ENCODE measurements at places on chromosomes 7 and 10.

- DNase-seq: no peak
Measured at GRCh38 chr7:84328571-84328970, 134.0 kb upstream of the SEMA3A start.

DNA sequence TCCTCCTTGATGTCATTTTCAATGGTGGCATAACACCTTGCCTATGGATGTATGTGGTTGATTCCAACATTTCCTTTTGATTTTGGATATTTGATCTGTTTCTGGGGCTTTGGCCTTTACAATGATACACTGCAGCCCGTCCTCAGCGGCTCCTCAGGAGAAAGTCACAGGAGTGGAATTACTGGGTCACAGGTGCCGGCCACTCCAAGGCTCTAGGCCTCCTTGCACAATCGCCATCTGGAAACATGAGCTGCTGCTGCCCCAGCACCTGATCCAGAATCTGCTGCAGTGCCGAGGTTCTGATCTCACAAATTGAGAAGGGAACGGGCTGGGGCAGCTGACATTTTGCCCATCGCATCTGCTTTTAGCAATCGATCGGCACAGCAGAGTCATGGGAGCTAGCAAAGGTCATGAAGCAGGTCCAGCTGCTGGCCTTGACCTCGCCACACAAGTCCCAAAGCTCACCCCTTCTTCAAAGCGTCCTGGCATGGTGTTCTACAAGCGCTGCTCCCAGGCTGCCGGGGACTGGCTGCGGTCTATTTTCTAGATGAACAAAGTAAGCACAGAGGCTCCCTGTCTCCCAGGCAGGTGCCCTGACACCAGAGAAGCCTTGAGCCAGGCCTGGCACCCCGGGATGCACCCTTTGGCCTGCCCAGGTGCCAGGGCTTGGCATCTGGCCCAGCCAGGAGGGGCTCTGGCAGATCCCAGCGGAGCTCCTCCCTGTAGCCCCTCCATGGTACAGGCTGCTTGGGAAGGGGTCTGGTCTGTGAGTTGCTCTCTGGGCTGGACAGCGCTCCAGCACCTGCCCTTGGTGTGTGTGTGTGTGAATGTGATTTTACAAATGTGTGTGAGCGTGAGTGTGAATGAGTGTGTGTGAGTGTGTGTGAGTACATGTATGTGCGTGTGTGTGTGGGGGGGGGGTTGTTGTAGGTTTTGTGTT lies 201.8 kb downstream of the GLRX3 start:
- DNase-seq: no peak

DNA sequence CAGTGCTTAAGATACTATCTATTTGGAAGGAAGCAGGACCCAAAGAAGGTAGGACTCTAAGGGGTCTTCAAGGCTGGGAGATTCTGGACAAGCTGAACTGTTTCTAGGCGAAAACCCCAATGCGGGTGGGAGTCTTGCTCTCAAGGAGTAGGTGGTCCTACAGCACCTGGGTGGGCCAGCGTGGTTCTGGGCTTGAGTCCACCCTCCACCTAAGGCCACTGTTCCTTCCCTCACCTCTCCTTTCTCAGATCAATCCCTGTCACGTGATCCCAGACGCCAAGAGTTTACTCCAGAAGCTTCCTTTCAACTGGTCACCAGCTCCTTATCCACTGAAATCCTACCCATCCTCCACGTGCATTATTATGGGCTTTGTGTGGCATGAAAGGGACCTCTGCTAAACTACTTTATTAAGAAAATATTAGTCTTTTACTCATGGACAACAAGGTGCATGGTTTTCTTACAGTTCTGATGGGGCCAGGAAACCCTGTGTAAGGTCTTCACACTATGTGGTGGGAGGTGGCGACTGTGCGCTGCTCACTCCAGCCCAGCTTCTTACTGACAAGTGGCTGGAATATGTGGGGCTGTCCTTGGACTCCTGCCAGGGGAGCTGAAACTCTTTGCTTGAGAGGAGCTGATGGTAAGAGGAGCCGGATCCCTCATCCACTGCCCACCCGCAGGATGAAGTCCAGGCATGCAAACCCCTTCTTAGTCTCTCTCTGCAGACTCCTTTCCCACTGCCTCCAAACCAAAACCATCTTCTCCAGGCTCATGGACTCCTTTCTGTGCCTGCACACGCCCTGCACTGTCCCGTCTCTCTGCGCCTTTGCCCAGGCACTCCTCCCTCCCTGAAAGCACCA lies 1.6 kb downstream of the ZNF746 start:
- DNase-seq: peak; percentile 88

DNA sequence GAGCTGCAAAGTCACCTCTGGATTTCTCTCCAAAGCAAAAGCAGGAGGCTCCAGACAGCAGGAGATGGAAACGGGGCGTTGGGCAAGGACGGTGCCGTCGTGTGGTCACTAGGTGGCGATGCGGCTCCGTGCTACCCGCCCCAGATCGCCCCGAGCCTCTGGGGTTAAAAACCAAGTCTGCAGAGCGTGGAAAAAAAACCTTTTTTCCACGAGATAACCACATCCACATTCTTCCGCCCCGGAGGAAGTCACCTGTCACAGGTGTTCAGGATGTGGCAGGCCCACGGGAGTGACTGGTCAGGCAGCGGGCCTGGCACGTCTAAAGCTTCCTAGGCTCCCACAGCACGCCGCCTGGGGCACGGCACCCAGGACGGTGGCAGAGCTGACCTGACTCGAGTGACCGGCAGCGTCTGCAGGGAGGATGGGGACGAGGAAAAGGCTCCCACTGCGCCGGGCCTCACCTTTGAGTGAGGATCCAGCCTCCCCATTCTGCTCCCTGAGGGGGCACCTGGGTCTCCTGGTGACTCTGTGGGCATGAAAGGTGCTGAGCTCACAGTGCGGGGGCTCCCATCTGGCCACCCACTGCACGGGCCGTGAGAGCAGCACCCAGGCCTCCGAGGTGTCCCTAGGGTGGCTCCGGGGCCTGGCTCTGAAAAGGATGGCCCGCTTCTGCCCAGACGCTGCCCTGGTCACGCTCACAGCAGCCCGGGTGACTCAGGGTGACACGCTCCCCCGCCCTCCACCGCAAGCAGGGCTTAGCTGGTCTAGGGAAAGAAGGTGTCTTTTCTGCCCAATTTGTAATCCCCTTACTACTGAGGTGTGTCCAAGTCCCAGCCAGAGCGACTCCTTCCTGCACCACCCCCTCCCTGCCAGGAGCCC lies 71.3 kb upstream of the TNRC18 start:
- DNase-seq: peak; percentile 71

DNA sequence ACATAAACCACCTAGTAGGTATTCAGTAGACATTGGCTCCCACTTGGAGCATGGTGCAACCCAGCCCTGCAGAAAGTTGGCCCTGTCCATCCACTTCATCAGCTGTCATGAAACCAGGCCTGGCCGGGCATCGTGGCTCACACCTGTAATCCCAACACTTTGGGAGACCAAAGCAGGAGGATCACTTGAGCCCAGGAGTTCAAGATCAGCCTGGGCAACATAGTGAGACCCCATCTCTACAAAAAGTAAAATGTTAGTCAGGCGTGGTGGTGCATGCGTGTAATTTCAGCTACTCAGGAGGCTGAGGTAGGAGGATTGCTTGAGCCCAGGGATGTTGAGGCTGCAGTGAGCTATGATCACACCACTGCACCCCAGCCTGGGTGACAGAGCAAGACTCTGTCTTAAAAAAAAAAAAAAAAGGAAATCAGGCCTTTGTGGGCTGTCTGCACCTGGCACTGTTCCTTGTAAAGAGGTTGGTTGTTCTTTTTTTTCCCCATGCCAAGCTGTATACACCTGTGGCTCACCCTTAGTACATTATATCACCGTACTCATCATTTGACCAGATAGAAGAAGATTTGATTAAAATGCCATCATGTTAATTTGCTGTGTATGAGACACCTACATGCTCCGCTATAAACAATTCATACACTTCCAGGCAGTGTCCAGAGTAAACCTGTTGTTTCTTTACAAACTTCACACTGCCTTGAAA lies 45.4 kb upstream of the GRID1 start:
- no peak for DNase-seq

- DNase-seq: peak; percentile 94
Measured at GRCh38 chr7:11437994-11438393, 394.0 kb downstream of the THSD7A start.

GRCh38 chr10:123569436-123570035 lies 96.6 kb upstream of the GPR26 start:
- no peak for DNase-seq

GRCh38 chr10:484925-485661 lies 204.4 kb downstream of the DIP2C start:
- peak; percentile 65 for DNase-seq

DNA sequence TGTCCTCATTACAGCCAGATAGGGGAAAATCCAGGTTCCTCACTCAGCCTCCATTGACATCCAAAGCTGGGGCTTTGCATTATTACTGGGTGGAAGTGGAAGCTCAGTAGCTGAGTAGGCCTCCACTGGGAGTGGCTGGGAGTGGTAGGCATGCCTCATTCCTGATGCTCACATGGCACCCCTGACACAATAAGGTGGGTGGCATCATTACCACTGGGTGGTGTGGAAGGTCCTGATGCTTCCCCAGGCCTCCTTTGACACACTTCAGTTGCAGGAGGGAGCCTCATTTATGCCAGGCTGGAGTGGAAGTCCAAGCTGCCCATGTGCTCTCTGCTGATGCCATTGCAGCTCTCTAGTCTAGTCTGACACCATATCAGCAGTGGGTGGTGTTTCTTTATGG lies 48.2 kb upstream of the GPR141 start:
- no peak for DNase-seq

DNA sequence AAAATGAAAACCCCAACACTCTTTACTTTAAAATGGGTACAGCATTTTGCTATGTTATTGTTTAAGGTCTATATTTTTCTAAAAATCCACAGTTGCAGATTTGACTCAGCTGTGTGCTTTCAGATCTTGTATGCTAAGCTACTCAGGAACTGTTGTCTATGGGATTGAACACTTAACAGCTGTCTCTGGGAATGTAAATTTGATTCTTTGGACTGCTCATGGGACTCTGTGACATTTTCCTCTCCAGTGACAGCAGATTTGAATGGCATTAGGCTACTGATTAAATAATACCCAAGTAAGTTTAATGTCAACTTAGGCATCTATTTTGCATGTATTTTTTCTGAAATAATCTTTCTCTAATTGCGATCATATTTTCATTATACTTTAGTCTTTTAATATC lies 1.7 kb upstream of the CD36 start:
- no peak for DNase-seq

DNA sequence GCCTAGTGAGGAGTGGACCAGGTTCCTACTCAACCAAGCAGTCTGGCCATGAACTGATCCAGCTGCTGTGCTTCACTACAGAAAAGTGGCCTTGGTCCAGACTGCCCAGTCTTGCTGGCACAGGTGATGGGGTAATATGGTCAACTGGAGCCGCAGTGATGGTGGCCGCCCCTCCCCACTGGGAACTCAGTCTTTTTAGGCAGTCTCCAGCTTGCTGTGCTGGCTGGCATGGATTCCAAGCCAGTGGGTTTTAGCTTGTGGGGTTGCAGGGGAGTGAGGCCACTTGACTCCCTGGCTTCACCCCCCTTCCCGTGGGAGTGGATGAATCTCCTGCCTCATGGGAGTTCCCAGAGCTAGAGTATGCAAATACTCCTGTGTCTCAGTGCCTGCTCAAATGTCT lies 52.7 kb upstream of the CDK6 start:
- no peak for DNase-seq

GRCh38 chr7:141363748-141364147 lies 187.5 kb upstream of the AGK start:
- DNase-seq: no peak

DNA sequence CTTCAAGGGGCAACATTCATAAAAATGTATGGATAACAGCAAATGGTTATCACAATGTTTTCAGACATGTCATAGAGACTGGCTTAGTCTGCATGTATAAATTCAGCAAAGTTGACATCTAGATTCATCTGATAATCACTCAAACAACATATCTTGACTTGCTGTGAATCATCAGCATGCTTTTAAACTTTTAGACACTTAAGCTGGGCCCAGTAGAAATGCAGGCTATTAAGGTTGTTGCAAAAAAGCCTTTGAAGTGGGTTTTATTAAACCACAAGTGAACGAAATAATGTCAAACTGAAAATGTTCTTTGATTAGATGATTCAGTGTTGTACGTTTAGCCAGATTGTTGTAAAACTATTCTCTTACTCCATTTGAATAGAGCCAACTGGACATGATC lies 759.6 kb downstream of the NXPH1 start:
- DNase-seq: peak; percentile 0

DNA sequence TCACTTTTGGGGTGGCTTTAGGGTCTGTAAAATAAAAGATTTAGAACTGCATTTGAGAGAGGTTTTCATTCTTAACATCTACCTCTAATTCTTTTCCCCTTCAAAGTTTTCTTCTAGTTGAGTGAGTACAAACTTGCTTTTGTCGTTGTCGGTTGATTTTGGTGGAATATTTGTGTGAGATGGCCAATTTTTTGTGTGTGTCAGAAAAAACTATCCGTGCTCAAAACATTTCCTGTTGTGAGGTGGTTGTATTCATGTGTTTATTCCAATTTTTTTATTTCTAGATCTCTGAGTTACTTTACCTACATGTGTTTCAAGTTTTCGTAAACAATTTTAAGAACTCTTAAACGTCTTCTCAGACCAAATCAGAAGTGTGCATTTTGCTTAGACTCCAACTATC lies 1.6 kb downstream of the AHR start:
- no peak for DNase-seq

DNA sequence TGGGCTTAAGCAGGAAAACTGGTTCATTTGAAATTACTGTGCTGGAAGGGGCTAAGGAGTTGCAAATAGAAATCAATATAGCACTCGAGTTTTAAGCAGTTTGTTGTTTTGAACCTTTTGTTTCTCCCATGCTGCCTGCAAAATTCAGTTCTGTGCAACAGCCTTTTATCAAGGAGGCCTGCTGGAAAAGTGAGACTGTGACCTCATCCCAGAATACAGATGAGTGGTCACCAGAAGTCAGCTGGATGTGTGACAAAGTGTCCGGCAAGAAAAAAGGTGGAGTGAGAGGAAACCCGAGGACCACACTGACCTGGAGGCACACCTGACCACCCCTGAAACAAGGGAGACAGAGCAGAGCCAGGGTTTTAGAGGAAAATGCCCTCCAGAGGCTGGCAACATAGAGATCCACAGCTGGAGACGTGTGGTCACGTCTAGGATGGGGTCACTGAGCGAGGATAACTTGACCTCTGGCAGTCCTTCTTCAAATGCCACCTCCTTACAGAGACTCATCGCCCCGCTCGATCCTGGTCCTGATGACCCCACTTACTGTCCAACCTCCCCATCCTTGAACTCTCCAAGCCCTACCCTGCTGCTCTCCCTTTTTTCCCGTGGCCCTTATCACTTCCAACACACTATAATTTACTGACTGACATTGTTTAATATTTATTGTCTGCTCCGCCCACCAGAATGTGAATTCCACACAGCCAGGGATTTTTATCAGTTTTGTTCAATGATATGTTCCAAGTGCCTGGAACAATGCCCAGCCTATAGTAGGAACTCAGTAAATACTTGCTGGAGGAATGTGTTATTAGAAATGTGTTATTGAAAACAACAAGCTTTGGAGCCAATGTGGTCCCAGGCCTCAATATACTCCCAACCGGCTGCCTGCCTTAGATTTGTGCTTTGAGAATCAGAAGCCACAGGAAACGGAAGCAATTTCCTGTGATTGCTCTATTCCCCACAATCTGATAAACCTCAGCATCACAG lies 243.8 kb downstream of the GLI3 start:
- peak; percentile 94 for DNase-seq
